ENCODE measurements at places on chromosomes 2 and 18.

DNA sequence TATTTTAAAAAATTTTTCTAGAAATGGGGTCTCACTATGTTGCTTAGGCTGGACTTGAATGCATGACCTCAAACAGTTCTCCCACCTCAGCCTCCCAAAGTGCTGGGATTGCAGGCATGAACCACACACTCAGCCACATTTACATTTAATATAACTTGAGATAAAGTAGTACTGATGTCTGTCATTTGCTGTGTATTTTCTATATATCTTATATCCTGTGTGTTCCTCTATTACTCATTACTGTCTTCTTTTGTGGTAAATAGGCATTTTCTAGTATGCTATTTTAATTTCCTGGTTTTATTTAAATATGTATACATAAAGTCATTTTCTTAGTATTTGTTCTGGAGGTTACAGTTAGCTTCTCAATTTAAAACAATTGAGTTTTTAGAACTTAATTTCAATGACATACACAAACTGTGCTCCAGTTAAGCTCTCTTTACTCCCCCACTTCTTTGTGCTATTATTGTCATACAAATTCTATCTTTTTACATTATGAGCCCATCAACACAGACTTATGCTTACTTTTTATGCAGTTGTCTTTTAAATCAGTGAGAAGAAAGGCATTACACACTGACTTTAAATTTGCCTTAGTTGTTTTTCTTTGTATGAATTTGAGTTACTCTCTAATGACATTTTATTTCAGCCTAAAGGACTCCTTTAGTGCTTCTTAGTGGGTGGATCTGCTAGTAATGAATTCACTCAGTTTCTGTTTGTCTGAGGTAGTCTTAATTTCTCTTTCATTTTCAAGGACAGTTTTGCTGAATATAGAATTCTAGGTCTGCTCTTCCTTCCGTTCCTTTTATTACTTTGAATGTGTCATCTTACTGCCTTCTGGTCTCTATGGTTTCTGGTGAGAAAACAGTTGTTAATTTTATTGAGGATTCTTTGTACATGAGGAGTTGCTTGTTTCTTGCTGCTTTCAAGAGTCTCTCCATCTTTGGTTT is 6.2 kb upstream of the INPP4A start:
- DNase-seq: no peak

DNA sequence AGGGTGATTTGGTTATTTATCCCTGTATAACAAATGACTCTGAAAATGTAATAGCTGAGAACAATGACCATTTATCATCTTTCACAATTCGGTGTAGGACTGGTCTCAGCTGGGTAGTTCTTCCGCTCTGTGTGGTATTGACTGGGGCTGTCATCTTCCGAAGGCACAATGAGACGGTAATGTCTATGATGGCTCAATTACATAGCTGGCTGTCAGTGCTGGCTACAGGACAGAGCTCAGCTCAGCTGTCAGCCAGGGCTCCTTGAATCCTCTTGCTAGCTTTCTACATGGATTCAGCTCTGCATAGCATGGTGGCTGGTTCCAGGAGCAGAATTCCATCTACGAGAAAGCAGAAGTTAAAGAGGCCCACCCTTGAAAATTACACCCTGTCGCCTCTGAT is 483.8 kb downstream of the TDRD15 start:
- DNase-seq: no peak

- DNase-seq: no peak
Measured at GRCh38 chr2:197383825-197384224, 51.0 kb downstream of the SF3B1 start.

DNA sequence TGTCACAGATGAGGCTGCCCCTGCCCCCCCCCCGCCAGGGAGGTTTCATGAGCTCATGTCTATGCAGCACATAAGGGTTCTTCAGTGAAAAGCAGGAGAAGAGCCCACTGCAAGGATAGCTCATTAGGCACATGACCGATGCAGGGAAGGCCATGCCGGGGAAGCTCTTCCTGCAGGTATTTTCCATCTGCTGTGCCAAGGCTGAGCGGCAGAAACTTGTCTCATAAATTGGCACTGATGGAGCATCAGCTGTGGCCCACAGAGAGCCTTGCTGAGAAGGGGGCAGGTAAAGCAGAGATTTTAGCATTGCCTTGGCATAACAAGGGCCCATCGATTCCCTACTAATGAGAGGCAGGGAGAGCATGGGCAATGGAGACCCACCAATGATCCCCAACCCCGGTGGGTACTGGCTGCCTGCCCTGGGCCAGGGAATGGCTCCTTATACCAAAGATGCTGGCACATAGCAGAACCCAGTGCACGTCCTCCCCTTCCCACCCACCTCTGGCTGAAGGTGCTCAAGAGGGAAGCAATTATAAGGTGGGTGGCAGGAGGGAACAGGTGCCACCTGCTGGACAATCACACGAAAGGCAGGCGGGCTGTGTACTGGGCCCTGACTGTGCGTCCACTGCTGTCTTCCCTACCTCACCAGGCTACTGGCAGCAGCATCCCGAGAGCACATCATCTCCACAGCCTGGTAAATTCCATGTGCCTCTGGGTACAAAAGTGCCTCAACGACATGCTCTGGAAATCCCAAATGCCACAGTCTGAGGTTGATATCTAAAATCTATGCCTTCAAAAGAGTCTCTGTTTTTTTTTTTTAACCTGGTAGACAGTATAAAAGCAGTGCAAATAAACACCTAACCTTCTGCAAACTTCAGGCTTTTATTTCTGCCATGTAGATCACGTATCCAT is 41.4 kb downstream of the STEAP3 start:
- no peak for DNase-seq

DNA sequence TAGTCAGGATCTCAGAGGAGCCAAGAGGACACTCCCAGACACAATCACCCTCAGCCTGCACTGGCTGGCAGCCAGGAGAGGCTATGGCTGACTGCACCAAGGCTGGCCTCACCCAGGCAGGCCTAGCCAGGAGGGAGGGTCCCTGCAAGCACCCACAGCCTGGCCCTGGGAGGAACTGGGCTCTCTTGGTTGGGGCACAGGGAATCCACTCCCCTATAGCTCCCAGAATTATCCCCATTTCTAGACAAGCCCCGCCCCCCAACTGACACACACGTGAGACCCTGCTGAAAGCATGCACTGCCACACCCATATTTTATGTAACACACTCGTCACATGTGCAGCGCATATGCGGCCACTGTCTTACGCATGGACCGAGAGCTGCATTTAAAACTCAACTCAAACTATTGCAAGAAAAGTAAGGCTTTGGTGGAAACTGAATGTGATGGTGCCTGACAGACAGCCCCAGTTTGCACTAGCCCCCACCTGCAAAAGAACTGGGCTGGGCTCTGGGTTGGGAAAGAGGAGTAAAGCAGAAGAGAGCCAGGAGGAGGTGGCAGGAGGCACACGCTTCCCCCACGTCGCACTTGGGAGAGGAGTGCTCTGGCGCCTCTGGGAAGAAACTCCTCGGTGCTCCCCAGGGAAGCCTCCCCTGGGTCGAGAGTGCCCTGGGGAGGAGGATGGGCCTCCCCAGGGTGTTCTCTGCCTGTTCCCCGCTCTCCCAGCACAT is 28.9 kb upstream of the ARHGEF4 start:
- DNase-seq: no peak

DNA sequence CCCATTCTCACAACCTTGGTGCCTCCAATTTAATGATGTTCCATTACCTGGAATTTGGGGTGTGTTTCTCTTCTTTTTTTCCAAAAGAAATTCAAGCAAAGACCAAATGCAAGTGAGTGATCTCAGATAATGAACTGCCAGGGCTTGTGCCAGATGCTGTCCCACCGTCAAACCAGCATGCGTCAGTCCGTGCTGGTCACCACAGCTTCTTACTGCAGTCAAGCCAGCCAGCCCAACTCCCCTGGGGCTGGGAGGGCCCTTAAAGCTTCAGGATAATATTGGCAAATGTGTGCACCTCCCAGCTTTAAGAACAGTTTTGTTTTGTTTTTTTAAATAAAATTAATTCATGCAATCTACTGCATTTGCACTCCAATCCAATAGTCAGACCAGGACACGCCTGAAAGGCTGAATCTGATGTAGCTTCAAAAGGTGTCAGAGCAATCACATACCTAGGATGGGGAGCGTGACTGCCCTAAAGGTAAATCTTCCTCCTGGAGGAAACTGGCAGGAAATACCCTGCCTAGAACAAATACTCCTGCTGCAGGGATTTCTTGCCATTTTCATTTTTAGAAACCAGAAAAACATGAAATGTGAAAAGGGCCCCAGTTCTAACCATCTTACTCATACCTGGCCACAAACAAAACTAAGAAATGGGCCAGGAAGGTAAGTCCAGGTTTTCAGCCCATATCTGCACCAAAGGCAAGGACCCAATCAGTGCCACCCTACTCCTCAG is 26.8 kb upstream of the SP3 start:
- no peak for DNase-seq

DNA sequence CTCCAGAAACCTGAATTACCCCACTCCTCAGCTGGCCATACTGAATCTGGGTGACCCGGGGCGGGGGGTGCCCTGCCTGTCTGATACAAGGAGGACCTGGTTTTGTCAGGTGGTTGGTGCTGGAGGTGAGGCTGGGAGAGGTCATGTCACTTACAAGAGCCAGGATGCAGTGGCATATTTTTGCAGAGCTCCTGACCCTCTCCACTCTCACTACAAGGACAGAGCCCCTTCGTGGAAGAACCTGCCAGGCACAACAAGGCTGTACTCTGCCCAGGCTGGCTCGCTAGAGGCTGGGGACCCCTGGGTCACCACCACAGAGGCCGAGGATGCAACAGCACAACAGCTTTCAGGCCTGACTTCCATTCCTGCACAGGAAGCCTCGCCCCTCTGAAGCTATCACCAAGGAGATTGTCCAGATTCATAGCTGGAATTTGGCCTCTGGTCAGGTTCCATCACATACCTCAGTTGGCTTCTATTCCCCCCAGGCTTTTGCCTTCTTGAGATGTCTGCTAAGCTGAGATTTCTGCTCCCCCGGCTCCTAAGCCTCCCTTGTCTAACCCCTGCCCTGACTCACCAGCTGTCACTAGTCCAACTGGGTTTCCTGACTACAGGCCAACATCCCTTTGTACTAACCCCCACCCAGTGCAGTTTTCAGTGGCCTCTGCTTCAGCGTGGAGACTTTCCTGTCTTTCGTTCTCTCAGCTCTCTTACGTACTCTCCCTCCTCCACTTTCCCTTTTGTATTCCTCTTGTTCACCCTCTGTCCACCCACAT is 132.5 kb upstream of the EPAS1 start:
- DNase-seq: no peak

DNA sequence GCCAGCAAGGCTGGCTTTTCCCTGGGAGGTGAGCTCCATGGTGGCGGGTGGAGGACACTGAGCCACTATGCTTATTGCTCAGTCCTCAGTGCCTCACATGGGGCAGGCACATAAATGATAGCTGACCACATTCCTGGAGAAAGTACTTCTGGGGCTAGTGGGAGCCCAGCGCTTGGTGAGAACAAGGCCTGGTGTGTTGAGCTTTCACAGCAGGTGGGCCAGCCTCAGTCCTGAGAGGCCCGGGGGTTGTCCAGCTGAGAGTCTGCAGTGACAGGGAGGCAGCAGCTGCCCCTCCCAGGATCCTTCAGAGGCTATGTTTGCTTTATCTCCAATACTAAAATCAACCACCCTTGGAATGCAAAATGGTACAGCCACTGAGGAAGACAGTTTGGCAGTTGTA is 217.7 kb downstream of the ZBTB7C start:
- no peak for DNase-seq

- DNase-seq: no peak
Measured at GRCh38 chr2:200596774-200597570, 11.2 kb downstream of the AOX1 start.
